Muscle of leg (tissue), 16 donors: ENCODE measurements at places on chromosomes 7 and 10. TPM values are rescaled to one million over a fixed set of nuclear protein-coding genes. Genes with fewer than 3 reads are reported as not detected.

DNA sequence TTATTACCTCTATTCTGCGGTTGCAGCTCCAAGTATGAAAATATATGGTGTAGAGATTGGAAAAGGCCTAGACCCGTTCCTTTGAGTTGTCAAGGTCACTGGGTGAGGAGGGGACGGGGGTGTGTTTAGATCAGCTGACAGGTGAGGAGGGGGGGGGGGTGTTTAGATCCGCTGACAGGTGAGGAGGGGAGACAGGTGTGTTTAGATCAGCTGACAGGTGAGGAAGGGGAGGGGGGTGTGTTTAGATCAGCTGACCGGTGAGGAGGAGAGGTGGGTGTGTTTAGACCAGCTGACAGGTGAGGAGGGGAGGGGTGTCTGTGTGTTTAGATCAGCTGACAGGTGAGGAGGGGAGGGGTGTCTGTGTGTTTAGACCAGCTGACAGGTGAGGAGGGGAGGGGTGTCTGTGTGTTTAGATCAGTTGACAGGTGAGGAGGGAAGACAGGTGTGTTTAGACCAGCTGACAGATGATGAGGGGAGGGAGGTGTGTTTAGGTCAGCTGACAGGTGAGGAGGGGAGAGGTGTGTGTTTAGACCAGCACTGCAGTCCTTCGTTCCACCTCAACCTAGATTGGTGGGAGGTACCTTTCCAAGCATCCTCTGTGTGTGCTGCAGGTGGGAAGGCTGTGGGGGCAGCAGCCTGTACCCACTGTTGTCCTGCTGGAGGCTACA lies 655.0 kb upstream of the ADARB2 start:
- DNase-seq: no peak
- no peaks in the 10 kb centered on the region for H3K36me3 ChIP-seq
- no peak overlapping the region for H3K27ac ChIP-seq
- H3K27me3 ChIP-seq: no peaks in the 10 kb centered on the region
- no peaks in the 10 kb centered on the region for H3K4me1 ChIP-seq
- no peak overlapping the region for H3K4me3 ChIP-seq

DNA sequence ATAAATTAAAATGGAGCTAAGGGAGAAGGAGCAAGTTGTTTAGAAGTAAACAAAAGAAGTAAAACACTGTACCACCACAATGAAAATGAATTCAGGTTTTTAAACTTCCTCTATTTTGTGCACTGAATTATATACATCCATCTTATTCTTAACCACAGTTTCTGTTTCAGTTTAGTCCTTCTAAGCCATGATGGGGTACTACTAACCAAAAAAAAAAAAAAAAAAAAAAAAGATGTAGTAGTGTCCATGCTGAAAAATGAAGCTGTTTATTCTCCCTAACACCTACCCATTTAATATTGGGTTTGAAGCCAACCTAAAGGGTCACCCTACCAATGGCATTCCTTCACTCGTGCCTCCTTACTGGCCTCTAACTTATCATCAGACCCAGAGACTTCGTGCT lies 3.4 kb upstream of the BMPR1A start:
- no peak overlapping the region for H3K27ac ChIP-seq
- H3K4me1 ChIP-seq: peaks cover 22% of the 10 kb centered on the region
- no peaks in the 10 kb centered on the region for H3K36me3 ChIP-seq
- H3K4me3 ChIP-seq: no peak overlapping the region

DNA sequence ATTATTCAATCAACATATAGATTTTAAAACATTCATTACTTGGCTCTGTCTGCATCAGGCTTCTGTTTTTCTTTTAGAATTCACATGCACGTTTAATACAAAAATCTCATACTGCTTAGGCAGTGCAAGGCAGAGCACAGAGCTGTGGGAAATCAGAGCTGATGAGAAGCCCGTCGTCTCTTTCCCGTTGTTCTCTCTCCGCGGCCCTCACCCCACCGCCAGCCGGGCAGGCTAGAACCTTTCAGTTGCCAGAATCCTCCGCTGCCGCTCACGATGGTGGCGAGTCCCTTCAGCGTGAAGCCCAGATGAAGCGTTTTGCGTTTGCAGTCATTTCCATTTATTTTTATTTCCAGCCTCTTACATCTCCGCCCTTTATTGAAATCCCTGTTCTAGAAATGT lies 648.2 kb downstream of the SDK1 start:
- peak; percentile 28 for DNase-seq
- H3K4me1 ChIP-seq: peaks cover 8% of the 10 kb centered on the region
- no peak overlapping the region for H3K4me3 ChIP-seq
- H3K27me3 ChIP-seq: no peaks in the 10 kb centered on the region
- peak overlapping the region; percentile 29 for H3K27ac ChIP-seq
- H3K36me3 ChIP-seq: no peaks in the 10 kb centered on the region

- H3K36me3 ChIP-seq: peaks cover 7% of the 10 kb centered on the region
- H3K27ac ChIP-seq: no peak overlapping the region
- no peaks in the 10 kb centered on the region for H3K27me3 ChIP-seq
- H3K4me3 ChIP-seq: no peak overlapping the region
- H3K4me1 ChIP-seq: no peaks in the 10 kb centered on the region
Observed at GRCh38 chr7:140732416-140732815, 35.9 kb downstream of the NDUFB2 start.

GRCh38 chr10:84075226-84076046 lies 63.9 kb upstream of the GHITM start:
- no peak overlapping the region for H3K4me3 ChIP-seq
- no peaks in the 10 kb centered on the region for H3K36me3 ChIP-seq
- H3K27ac ChIP-seq: no peak overlapping the region

DNA sequence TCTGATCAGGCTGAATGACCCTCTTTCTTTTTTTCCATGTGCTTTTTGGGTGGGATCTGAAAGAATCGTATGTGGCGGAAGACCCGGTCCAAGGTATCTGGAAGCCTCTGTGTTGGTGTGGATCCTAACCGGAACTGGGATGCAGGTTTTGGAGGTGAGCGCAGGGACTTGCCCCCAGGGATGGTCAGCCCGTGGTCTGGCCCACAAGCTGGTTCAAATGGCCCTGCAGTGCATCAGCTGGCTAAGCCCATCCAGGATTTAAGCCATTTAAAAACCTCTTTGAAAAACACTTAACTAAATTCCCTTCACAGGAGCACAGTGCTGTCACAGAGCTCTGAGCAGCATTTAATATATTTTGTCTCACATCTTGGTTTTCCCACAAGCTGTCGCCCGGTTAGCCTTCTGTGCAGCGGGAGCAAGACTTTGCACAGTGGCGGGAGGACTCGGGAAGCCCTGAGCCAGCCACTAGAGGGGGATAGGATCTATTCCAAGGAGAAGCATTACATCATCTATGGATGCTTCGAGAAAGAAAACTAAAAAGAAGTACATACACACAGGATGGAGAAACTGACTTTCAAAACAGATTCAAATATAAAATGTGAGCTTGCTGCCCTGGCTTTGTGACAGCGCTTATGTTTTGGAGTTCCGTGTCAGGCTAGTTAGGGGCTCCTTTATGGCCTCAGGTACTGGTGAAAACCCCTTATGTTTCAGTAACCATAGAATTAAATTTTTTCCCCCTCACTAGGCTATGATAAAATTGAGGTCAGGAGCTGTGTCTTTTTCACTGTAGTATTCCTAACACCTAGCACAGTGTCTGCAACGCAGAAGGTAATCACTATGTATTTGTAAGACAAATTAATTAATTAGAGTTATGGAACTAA lies 11.3 kb downstream of the CPA2 start:
- DNase-seq: peak; percentile 96
- no peaks in the 10 kb centered on the region for H3K36me3 ChIP-seq
- peak overlapping the region; percentile 97 for H3K27ac ChIP-seq
- no peaks in the 10 kb centered on the region for H3K27me3 ChIP-seq
- no peak overlapping the region for H3K4me3 ChIP-seq

DNA sequence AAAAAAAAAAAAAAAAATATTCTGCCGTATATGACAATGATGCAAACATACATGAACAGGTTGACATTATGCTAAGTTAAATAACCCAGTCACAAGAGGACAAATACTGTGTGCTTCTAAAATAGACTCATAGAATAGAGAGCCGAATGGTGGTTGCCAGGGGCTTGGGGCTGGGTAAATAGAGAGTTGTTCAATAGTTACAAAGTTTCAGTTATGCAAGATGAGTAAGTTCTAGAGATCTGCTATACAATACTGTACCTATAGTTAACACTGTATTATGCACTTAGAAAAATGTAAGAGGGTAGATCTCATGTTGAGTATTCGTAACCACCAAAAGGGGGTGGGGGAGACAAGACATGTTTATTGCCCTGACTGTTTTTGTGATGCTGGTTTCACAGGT lies 77.1 kb upstream of the GNAI1 start:
- H3K27ac ChIP-seq: no peak overlapping the region
- H3K4me3 ChIP-seq: no peak overlapping the region
- H3K36me3 ChIP-seq: no peaks in the 10 kb centered on the region
- no peak for DNase-seq

- peak; percentile 69 for DNase-seq
- H3K27me3 ChIP-seq: no peaks in the 10 kb centered on the region
- no peak overlapping the region for H3K4me3 ChIP-seq
- H3K36me3 ChIP-seq: peaks cover 12% of the 10 kb centered on the region
- no peaks in the 10 kb centered on the region for H3K4me1 ChIP-seq
Observed at GRCh38 chr10:74081192-74081803, 69.3 kb downstream of the AP3M1 start.

- H3K36me3 ChIP-seq: peaks cover 37% of the 10 kb centered on the region
- H3K27me3 ChIP-seq: no peaks in the 10 kb centered on the region
- DNase-seq: peak; percentile 16
Observed at GRCh38 chr7:151490456-151491105, 29.1 kb downstream of the RHEB start.

DNA sequence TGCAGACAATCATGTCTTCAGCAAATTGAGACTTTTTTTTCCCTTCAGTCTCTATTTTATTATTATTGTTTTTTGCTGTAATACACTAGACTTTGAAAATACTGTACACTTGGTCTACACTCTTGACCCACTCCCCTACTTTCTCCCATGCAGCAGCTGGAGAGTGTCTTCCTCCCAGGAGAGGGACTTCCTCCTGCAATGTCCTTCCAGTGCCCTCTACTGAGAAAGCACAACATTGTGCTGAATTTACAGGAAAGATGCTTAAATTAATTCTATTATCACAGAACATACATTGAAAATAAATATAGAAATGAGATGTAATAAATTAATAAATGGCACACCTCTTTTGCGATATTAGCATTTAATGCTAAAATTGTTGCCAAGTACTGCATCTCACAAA lies 411.3 kb downstream of the CCSER2 start:
- H3K4me3 ChIP-seq: no peak overlapping the region
- no peaks in the 10 kb centered on the region for H3K27me3 ChIP-seq
- no peaks in the 10 kb centered on the region for H3K36me3 ChIP-seq

DNA sequence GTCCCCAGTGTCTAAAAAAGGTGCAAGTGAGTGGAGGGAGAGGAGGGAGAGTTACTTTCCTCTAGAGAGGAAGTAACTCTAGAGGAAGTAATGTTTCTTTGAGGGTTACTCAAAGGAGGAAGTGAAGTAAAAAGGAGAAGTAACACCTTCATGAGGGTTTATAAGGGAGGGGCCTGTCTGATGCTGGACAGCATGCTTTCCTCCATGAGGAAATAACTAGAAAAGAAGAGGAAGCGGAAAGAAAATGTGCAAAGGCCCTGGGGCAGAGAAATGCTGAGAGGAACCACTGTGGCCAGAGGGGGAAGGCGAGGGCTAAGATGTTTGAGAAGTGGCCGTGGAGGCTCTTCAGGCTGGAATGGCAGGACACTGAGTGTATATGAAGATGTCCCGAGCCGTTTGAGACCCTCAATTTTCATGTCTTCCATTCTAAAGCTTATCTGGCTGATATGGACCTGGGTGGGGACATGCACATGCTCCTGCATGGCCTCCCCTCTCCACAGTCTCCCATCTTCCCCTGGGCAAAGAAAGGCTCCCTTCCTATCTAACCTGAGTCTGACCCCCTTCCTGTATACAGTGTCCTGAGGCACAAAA lies 3.4 kb upstream of the SLC18A2 start:
- H3K36me3 ChIP-seq: no peaks in the 10 kb centered on the region
- DNase-seq: no peak
- peaks cover 3% of the 10 kb centered on the region for H3K4me1 ChIP-seq

DNA sequence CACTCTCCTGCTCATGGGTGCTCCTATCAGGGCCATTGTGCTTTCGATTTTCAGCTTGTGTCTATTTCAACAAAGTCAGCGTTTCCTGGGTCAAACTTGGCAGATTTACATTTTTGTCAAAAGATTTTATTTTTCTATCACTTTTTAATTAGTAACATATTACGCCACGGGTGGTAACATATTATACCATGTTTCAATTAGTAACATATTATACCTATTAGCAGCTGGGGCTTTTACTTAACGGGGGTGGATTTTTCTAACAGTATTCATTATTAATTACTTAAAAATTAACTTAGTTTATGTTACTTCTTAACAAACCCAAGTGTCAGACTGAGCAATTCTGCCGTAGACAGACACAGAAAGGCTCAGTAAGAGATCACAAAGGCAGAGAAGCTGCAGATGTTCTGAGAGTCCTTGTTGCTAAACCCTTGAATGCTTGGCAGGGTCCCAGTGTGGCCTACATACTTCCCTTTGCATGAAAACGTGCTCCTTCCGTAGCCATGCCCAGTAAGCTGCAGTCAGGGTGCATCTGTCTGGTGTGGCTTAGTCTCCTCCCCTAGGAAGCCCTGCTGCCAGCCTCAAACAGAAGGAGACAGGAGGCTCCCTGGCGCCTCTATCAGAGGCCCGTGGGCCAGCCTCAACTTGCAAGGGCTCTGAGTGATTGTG lies 263.1 kb upstream of the CXCL12 start:
- no peaks in the 10 kb centered on the region for H3K36me3 ChIP-seq
- H3K27me3 ChIP-seq: no peaks in the 10 kb centered on the region
- DNase-seq: peak; percentile 72

DNA sequence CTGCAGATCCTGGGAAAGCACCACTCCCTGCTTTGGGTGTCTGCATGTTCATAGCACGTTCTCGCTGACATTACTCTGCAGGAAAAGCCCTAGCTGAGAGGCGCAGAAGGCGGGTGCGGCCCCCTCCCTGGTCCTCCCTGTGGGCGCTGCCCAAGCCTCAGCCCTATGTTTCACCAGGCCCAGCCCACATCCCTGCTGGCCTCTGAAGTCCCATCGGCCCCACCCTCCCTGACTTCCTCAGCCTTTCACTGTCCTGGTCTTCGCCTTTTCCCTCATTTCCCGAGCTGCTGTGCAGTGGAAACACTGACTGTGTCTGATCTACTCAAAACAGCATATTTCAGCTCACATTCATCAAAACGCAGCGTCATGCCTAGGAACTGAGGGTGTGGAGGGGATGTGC lies 36.3 kb upstream of the DIP2C start:
- peak overlapping the region; percentile 20 for H3K27ac ChIP-seq
- no peaks in the 10 kb centered on the region for H3K27me3 ChIP-seq
- no peaks in the 10 kb centered on the region for H3K36me3 ChIP-seq

- H3K36me3 ChIP-seq: peaks cover 4% of the 10 kb centered on the region
- H3K27me3 ChIP-seq: no peaks in the 10 kb centered on the region
- no peak overlapping the region for H3K27ac ChIP-seq
- no peak overlapping the region for H3K4me3 ChIP-seq
Observed at GRCh38 chr10:16765509-16766375, 51.5 kb downstream of the RSU1 start.

HPSE2 gene
- total RNA-seq: 0.04 TPM

SEMA3E gene
- 2.5 TPM for total RNA-seq

FAM241B gene
- total RNA-seq: 0.18 TPM

FOXI2 gene
- 0.09 TPM for total RNA-seq

HOXA6 gene
- total RNA-seq: 5.6 TPM

BICC1 gene
- total RNA-seq: 23.8 TPM

CCDC172 gene
- total RNA-seq: not detected
